ENCODE measurements at places on chromosomes 4 and X.

DNA sequence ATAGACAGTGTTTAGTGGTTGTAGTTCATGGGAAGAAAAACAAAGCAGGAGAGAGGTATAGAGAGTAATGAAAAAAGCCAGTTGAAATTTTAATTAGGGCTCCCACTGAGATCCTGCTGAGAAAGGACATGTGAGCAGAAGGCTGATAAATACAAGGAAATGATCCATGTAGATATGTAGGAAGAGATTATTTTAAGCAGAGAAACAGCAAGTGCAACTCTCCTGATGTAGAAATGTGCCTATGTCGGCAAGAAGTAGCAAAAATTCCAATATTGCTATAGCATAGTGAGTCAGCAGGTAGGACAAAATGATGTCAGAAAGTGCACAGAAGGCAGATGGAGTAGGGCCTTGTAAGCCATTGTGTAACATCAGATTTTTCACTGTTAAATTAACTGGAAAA, 1027.3 kb downstream of the PCDH18 start:
- DNase-seq: no peak

DNA sequence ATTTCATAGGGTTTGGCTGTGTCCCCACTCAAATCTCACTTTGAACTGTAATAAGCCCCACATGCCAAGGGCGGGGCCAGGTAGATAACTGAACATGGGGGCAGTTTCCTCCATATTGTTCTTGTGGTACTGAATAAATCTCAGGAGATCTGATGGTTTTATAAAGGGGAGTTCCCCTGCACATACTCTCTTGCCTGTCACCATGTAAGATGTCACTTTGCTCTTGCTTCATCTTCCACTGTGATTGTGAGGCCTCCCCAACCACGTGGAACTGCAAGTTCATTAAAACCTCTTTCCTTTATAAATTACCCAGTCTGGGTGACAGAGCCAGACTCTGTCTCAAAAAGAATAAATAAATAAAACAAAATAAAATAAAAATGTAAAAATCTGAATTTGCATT, 95.9 kb downstream of the PDS5A start:
- no peak for DNase-seq

GRCh38 chrX:101230636-101231035, 11.1 kb downstream of the DRP2 start:
- no peak for DNase-seq

DNA sequence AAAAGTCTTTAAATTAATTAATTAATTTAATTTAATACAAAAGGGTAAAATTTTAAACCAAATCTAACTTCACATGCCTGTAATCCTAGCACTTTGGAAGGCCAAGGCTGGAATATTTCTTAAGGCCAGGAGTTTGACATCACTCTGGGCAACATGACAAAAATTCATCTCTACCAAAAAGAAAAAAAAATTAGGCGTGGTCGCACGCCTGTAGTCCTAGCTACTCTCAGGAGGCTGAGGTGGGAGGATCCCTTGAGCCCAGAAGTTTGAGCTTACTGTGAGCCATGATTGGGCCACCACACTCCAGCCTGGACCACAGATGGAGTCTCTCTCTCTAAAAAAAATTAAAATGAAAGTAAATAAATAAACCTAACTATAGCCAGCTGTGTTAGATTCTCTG, 39.2 kb upstream of the ANTXR2 start:
- no peak for DNase-seq

- DNase-seq: no peak
These were observed 11.2 kb upstream of the GNRHR start for GRCh38 chr4:67765401-67765800.

- no peak for DNase-seq
These were observed 1163.5 kb upstream of the PABPC4L start for GRCh38 chr4:135365065-135365464.

- no peak for DNase-seq
These were observed 531.8 kb downstream of the GLUD2 start for GRCh38 chrX:121579016-121579760.

DNA sequence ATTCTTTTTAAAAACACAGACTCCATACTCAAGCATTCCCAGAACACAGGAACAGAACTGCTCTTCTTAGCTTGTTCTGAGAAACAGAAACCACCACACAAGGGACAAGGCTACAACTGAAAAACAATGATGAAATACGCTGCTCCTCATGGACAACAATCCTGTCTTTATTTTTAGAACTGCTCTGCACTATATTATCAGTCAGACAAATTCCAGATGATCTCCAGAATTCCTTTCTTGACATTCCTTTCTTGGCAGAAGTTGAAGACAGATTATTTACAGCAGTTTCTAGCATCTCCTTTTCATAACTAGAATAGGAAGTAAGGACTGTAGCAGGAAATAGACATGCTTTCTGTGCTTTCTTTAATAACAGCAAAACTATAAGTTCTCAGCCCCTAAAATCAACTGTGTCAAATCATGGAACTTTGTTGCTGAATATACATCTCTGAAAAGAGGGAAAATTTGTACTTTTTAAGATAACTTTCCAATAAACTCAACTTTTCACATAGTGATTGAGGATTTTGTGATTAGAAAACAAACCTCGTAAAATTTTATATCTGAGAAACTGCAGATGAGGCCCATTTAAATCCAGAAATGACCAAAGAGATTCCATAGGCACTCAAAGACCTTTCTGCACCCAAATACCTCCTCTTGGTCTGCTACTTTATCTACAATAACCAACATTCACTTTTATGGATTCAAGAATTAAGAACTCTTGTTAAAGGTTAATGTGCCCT, 35.9 kb downstream of the ANTXR2 start:
- DNase-seq: no peak

- DNase-seq: no peak
These were observed 214.6 kb upstream of the FAM241A start for GRCh38 chr4:111930659-111931058.

- no peak for DNase-seq
These were observed 82.6 kb upstream of the ANK2 start for GRCh38 chr4:112966701-112967488.

- DNase-seq: no peak
These were observed 118.7 kb downstream of the ZIC3 start for GRCh38 chrX:137684591-137684990.

DNA sequence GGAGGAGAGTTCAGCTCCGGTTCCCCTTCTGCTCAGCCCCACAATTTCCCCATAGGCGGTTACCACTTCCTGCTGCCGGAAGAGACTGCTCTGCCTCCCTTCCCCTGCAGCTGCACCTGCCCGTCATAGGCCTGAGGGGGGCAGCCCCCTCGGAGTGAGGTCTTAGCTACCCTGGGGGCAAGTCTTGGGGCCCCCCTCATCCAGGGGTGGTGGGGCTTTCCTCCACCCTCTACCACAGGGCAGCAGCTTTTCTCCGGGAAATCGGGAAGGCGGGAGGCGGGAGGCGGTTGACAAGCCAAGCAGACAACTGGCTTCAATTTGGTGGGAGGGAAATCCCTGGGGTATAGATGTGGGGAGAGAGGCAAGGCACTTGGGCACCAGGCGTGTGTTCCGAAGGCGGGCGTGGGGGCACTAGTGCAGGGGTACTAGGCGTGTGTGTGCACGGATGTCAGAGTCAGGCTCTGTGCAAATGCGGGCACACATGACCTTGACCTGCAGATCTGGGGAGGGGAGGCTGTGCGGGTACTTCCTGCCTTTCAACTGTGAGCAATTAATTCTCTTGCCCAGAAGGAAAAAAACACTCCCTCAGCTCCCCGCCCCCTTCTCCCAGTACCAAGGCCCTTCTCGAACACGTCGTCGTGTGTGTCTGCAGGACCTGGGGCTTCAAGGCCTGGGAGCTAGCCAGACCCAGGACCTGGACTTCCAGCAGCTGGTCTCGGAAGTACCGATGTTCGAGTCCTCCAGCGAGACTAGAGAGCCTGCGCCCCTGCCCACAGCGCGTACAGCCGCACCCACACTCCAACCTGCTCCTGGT, 1.0 kb upstream of the ARHGAP4 start:
- DNase-seq: no peak

DNA sequence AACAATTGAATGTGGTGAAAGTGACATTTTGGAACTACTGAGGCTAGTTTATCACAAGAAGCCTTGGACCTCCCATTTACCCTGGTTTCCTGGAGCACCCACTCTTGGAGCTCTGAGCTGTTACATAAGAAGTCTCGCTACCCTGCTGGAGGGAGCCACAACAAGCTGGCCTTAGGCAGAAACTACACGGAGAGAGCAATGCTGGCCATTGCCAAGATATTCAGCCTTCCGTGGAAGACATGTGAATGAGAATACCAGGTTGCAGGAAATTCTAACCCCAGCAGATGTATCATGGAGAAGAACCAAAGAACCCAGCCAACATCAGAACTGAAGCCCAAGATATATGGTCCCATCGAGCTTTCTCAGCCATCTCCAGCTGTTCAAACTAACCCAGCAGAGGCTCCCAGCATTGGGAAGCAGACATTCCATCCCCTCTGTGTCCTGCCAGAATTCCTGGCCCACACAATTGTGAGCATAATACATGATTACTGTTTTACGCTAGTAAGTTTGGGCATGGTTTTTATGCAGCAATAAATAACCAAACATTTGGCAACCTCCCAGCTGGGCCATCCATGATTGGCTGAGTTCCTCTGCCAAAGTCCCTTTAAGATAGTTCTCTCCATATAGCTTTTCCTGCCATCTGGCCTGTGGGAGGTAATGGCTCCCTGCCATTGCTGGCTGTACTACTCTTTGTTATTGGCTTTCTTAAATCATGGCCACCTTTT, 17.9 kb upstream of the PDE5A start:
- DNase-seq: no peak

DNA sequence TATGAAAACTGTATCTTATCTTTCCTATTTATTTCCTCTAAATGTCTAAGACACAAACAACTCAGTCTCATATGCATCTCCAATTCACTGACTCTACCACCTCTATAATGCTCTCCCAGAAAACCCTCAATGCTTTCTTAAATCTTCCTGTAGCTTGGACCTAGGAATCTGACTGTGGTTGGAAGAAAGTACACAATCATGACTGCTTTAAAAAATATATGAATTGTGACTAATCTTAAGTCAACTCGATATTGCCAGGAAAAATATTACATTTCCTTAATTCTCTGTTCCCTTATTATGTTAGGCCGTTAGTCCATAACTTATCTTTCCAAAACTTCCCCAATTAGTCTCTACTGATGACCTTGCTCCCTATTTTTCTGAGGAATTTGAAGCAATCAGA, 87.0 kb downstream of the SPCS3 start:
- DNase-seq: no peak

DNA sequence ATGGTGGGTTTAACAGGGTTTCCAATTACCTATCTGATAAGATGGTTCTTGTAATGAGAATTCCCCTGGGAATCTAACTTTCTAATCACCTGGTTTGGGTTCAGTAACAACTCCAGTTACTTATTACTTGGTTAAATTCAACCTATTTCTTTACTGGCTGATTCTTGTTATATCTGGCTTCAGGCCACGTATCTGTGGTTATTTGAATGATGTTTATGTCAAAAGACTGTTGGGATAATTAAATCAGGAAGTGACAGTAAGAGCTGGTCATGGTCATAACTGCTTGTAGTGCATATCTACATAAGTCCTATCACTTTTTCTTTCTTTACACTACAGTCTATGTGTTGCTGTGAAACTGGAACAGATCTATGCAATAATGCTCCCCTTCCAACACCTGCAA, 108.1 kb downstream of the MID1 start:
- no peak for DNase-seq

DNA sequence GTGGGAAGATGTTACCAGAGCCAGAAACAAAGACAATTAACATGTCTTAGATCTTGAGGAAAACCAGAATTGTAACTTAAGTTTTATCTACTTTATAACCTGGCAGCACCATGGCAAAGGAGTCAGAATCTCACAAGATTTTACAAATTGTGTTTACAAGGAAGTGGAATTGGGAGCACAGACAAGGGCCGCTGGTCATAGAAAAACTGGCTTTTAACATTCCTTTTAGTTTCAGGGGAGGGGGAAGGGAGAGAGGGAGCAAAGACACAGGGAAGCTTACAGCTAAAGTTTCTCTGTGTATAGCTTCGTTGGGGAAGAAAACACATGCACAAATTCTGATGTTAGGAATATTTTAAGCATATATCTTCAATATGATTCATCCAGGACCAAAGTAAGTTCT, 10.3 kb upstream of the UGT2B11 start:
- no peak for DNase-seq

DNA sequence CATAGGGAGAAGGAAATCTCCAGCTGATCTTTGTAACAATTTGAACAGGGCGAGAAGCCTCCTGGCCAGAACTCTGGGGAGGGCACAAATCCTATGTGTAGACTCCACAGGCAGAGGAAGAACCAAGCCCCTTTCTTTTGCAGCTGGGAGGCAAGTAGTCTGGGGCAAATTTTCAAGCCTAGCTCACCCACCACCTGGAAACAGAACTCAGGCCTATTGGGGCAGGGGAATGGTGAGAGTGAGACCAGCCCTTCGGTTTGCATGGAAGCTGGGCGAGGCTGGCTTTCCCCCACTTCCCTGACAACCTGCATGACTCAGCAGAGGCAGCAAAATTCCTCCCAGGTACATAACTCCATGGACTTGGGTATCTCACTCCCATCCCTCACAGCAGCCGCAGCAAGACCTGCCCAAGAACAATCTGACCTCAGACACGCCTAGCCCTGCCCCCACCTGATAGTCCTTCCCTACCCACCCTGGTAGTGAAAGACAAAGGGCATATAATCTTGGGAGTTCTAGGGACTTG, 138.2 kb downstream of the EMCN start:
- DNase-seq: no peak

- DNase-seq: no peak
These were observed 10.2 kb downstream of the ANK2 start for GRCh38 chr4:113059449-113060182.

DNA sequence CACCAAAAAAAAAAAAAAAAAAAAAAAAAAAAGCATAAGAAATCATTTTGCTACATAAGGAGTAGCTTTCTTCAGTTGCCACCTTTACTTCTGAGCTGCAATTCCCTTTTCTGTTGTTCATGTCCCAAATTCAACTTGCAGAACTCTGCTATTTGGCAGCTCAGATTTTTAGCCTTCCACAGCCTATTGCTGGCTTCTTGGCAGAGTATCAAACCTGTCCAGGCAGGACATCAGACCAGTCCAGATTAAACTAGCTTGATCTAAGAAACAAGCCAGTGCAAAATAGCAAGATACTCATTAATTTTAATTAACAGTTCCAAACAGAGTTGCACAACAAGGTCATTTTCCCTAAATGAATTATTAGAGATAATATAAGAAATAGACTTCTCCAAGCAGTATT, 123.6 kb upstream of the NR3C2 start:
- no peak for DNase-seq

GRCh38 chr4:151486168-151486567, 77.2 kb downstream of the FHIP1A start:
- DNase-seq: no peak

DNA sequence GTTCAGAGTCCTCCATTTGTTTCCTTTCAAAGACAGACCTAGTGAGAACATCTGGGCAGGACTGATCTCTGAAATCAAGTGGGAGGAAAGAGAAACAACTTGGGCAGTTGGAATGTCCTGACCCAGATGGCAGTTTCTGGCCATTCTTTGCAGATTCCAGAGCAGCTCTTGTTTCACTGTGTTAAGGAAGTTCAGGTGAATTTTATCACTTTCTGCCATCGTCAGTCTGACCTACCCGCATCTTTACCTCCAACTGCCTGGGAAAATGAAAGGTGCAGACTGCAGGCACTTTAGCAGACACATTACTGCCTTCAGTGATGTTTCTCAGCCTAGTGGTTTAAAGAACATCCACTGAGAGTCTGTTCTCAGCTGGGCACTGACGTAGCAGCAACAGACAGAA, 216.2 kb downstream of the CEP135 start:
- no peak for DNase-seq

- DNase-seq: no peak
These were observed 613.1 kb downstream of the MID1IP1 start for GRCh38 chrX:39414290-39414854.
